ENCODE measurements at places on chromosomes 7 and 10.

- no peak for DNase-seq
These were observed 15.1 kb upstream of the CROT start for GRCh38 chr7:87330316-87330715.

DNA sequence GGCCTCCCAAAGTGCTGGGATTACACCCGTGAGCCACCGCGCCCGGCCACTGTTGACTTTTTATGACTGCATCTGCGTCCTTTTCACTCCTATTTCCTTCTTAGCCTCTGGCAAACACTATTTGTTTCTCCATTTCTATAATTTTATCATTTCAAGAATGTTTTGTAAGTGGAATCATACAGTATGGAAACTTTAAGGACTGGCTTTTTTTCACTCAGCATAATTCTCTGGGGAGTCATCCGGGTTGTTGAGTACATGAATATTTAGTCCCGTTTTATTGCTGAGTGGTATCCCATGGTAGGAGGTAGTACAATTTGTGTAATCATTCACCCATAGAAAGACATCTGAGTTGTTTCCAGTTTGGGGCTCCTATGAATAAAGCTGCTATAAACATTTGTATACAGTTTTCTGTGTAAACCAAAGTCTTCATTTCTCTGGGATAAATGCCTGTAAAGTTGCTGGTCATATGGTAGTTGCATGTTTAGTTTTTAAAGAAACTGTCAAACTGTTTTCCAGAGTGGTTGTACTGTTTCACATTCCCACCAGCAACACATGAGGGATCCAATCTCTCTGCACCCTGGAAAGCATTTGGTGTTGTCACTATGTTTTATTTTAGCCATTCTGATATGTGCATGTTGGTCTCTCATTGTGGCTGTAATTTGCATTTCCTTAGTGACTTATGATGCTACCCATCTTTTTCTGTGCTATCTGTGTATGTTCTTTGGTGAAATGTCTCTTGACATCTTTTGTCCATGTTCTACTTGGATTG is 139.6 kb upstream of the EEPD1 start:
- DNase-seq, result no peak

DNA sequence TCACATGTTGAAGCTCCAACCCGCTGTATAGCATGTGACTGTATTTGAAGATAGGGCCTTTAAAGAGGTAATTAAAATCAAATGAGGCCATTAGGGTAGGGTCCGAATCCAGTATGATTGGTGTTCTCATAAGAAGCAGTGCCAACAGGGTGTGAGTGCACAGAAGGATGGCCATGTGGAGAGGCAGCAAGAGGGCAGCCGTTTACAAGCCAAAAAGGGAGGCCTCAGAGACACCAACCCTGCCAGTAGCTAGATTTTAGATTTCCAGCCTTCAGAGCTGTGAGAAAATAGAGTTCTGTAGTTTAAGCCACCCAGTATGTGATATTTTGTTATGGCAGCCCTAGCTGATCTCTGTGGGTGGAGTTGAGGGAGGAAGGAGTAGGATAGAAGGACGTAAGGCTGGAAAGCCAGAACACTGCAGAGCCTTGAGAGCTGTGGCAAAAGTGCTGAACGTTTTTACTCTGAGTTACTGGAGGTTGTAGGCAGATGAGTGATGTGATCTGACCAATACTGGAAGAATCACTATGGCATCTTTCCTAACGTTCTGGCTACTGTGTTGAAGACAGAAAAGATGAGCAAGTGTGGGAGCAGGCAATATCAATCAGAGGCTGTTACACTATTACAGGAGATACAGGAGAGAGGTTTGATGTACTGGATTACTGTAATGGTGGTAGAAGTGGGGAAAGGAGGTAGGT is 334.9 kb downstream of the ELMO1 start:
- no peak for DNase-seq

- DNase-seq, result no peak
These were observed 14.4 kb downstream of the STK32C start for GRCh38 chr10:132293201-132293812.

DNA sequence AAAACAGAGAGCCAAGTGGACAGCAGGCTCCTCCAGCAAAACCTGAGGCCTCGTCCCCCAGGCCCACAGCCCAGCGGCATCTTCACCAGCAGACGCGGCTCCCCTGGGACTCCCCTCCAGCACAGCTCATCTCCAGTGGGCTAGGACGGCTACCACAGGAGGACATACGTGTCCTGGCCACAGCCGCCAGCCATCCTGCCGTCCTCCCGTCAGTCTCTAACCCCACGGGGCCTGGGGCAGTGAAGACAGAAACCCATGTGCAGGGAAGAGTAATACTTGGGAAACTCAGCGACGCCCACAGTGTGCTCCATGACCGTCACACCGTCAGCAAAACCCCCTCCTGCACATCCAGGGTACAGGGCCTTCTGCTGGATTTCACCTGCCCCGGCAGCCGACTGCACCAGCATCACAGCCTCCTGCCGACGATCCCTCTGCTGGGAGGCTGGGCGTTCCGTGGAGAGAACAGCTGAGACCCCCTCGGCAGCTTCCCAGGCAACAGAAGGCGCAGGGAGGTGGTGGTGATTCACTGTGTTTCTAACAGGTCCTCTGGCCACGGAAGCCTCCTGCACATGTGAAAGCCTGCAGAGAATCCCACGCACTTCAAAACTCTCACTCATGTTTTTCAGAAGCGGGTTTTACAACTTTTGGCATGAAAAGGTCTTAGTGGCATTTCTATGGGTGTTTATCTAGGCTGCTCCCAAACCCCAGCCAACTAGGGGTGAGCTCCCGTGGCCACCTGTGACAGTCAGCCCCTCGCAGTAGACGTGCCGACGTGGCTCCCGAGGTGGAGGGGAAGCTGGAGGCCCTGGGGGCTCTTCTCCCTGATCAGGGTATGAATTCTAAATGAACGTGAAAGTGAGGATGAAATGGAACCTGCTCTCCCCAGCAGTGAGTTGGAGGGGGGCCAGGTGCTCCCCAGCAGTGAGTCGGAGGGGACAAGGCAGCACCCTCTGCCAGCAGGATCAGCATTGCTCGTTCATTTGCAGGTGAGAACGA is 513.5 kb downstream of the PTPRN2 start:
- no peak for DNase-seq

GRCh38 chr10:70191161-70191971 is 21.1 kb upstream of the SAR1A start:
- no peak for DNase-seq

DNA sequence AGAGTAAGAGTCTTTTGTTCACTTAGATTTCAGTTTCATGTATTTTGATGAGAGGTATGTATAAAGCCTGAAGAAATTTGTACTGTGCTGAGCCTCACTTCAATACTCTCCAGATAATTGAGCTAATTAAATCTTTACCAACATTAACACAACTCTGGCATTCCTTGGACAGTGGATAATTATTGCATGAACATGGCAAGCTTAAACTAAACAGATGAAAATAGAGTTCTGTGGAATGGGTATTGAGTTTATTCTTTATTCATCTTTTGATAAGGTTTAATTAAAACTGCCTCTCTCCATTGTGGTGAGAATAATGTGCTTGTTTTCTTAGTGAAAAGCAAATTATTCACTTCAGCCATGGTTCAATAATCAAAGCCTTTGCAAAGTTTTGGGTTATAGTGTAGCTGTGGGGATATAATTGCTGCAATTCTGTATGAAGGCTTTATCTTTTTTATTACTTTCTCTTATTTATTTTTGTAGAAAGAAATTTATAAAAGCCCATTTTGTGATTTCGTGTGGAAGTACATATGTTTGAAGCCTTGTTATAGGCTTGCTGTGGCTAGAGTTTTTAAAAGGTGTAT is 126.4 kb upstream of the FZD1 start:
- DNase-seq, result no peak

- DNase-seq, result no peak
These were observed 21.0 kb upstream of the GRB10 start for GRCh38 chr7:50803359-50804337.

GRCh38 chr10:114042895-114043531 is 653 bp upstream of the ADRB1 start:
- no peak for DNase-seq

DNA sequence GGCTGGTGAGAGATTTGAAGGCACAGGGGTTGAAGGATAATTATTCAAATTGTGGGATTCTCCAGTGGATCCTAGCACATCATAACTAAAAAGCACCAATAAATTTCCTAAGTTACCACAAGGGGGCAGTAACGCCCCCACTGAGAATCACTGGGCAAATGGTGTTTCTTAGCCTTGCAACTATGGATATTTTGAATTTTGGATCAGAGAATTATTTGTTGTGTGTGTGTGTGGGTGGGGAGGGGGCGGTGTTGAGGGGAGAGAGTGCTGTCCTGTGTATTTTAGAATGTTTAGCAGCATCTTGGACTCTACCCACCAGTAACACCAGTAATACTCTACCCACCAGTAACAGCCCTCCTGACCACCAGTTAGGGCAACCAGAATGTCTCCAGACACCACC is 63.3 kb upstream of the PRKG1 start:
- DNase-seq, result no peak

DNA sequence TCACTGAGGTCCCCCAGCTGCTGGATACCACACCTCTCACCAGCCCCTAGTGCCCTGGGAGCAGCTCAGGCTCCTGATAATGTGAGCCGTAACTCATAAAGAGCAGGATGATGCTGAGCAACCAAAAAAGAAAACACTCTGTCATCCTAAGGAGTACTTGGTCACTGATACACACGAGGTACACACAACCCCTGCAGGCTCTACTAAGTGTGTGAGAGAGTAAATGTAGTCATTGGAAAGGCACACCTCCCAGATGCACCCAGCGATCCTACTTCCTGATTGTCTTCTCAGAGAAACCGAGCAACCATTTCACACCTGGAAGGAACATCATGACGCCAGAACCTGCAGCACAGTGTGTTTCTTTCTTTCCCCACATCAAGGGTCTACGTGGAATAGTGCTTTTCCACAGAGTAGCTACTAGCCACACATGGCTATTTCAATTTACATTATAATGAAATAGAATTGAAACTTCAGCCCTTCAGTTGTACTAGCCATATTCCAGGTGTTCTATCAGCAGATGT is 34.2 kb downstream of the FIGNL1 start:
- no peak for DNase-seq

- no peak for DNase-seq
These were observed 2.0 kb upstream of the NFKB2 start for GRCh38 chr10:102393411-102394078.

- no peak for DNase-seq
These were observed 94.1 kb upstream of the KLF6 start for GRCh38 chr10:3879073-3879472.

DNA sequence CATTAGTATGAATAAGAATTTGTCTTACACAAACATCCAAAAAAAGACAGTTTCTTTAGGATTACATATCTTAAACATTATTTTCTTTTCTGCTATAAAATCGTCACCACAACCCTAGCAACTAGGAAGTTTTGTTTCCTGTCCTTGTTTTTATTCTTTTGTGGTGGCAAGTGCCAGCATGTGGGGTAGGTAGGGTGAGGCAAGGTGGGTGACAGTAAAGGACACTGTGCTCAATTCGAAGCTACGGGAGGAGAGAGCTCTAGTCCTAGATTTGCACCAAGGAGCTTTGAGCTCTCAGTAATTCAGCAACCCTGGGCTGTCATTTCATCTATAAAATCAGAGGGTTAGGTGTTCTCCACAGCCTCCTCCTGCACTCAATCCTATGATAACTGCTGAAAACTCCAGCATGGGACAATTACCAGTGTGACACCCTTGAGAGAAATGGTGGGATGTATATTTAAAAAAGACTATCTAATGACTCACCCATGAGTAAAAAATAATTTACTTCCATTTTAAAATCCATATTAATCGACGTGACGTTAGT is 187.1 kb downstream of the FAM107B start:
- DNase-seq, result no peak

DNA sequence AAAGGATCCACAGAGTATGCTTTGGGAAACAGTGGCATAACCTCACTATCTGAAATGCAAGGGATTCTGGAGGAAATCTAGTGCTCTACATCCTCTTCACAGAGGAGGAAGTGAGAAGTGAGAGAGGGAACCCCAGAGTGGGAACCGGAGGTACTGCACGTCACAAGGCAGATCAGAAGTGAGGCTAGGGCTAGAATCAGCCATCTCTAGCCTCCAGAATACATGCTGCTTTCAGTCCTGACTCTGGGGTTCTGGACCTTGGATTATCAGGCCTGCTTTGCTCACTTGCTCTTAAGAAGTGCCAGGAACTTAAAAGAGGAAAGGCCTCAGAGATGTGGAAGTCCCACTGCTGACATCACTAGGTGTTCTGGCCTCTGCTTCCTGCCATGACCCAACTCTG is 25.7 kb downstream of the ZNF503 start:
- DNase-seq, result no peak
